ENCODE measurements at places on chromosomes 1 and 21.

DNA sequence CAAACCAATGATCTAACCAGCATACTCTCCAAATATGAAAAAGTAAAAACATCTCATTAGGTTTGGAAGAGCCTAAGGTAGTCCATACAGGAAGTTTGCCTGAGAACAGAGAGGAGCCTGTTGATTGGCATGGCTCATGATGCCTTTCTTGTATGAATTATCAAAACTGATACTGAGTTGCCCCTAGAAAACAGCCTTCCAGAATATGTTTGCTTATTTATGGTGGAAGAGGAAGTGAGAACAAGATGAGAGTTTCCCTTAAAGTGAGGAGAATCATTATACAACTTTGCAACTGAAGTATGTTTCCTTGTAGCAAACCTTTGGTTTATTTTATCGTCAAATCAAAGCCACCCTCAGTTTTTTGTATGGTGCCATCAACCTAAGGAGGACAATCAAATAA is 23.8 kb upstream of the KIAA1614 start:
- DNase-seq, result no peak

- DNase-seq, result peak; percentile 63
These were observed 106.8 kb upstream of the HP1BP3 start for GRCh38 chr1:20893931-20894330.

- no peak for DNase-seq
These were observed 245.4 kb downstream of the TNR start for GRCh38 chr1:175498002-175498401.

DNA sequence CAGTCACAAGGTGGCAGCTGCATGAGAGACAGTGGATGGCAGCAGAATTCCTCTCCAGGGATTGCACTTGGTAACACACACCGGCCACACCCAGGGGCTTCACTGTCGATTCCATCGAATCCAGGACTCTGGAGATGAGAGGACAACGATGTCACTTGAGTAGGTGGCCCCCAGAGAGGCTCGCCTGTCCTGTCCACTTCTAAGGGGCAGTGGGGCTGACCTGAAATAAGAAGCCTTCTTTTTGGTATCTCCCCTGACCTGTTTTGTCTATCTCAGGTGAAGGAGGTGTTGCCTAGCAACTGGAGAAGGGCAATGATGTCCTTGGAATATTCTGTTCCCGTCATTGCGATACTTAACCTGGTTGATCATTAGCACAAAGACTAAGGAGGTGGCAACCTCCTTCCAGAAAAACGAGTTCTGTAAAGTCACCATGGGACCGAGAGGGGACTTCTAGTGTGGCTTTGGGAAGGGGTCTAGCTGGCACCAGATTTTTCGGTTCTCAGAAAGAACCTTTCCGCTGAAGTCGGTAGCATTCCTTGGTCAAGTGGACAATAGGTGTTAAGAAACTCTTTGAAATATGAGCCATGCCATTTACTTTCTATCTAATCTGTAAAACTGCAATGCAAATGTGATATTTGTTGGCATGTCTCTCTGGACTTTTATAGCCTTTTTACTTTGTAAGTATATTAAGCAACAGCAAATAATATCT is 85.2 kb upstream of the TMPRSS2 start:
- no peak for DNase-seq

DNA sequence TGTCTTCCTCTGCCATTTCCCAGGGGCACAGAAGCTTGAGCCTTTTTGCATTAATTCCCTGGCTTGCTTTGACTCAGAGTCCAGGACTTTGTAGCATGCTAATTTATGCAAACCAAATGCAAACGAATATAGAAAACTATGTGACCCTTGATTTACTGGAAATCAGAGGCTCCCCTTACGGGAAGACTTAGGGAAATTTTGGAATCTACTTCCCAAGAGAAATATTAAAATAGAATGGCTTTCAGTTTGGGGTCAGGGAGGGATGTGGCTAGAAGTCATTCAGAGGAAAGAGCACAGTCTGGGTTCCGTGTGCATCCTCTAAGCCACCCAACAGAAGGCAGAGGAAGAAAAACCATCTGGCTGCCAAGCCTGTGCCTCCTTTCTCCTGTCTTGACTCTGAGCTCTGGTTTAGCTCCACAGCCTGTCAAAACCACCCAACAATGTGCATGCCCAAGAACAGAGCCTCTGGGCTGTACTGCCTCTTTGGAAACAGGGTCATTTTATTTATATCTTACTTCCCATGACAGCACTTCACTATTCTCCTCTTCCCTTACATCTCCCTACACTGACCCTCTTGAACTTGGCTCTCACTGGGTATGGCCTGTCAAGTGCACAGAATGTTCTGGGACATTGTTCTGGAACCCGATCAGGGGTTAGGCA is 30.1 kb downstream of the ATF3 start:
- DNase-seq, result no peak

GRCh38 chr1:167791281-167792187 is 69.8 kb downstream of the MPZL1 start:
- peak; percentile 82 for DNase-seq

- DNase-seq, result peak; percentile 47
These were observed 44.4 kb downstream of the ZNF697 start for GRCh38 chr1:119603695-119604094.

- DNase-seq, result no peak
These were observed 1.6 kb upstream of the ZNF124 start for GRCh38 chr1:247173431-247173830.

DNA sequence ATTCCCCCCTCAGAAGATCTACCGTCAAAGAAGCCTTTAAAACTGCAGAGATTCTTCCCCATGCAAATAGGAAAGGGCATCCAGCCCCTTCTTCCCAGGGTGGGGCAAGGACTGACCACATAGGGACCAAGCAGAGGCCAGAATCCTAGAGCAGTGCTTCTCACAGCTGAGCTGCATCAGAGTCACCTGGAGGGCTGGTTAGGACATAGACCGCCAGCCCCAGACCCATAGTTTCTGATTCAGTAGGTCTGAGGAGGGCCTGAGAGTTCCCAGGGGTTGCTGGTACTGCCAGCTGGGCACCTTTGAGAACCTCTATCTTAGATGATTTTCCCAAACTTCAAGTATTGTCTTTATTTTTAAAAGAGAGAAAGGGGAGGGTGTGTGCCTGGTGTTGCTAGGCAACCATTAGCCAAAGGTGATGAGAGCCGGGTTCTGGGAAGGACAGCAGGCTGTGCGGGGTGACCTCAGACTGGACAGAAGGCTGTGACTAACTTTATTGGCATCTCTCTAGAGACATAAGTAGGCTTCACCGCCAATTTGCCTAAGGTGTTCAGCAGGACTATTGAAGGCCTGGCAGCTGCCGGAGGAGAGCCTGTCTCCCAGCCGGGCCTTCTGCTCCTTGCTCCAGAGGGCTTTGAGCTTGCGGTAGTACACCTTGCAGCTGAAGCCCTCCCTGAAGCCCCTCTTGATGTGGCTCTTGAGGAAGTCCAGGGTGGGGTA is 3.0 kb downstream of the SPATA46 start:
- peak; percentile 74 for DNase-seq

All from iris pigment epithelial cell (primary cell).